ENCODE measurements at places on chromosomes 7 and 10. TPM values are rescaled to one million over a fixed set of nuclear protein-coding genes. Genes with fewer than 3 reads are reported as not detected.

PLXDC2 gene
- total RNA-seq, result 2.1 TPM

TMEM139 gene
- total RNA-seq, result 7.9 TPM

PIK3AP1 gene
- total RNA-seq, result 18.5 TPM

TRIM74 gene
- total RNA-seq, result 1.4 TPM

SYT15B gene
- 0.04 TPM for total RNA-seq

ASAH2 gene
- 8.9 TPM for total RNA-seq

NUTM2A gene
- total RNA-seq, result 0.31 TPM

CCDC172 gene
- not detected for total RNA-seq

SFXN3 gene
- total RNA-seq, result 11.9 TPM

CLRN3 gene
- total RNA-seq, result not detected

FKBP9 gene
- total RNA-seq, result 41.5 TPM

HPSE2 gene
- not detected for total RNA-seq

OGA gene
- 33.2 TPM for total RNA-seq

ARL5B gene
- 50.9 TPM for total RNA-seq

PRPS1L1 gene
- total RNA-seq, result not detected

ZPBP gene
- total RNA-seq, result not detected

ANKRD61 gene
- total RNA-seq, result not detected

ATOH7 gene
- total RNA-seq, result not detected

RSPH10B gene
- total RNA-seq, result not detected

SEMA3D gene
- not detected for total RNA-seq

OPALIN gene
- total RNA-seq, result not detected

LRRC72 gene
- not detected for total RNA-seq

BEND7 gene
- total RNA-seq, result 15.4 TPM

TRPV5 gene
- not detected for total RNA-seq

HABP2 gene
- 0.13 TPM for total RNA-seq

All from HepG2 (cell line).